Activated CD8-positive, alpha-beta T cell treated with anti-CD3 and anti-CD28 coated beads, Interleukin-2, amount 10 ng/mL, durations not matched to agents 7 days and 5 days (primary cell): ENCODE measurements at places on chromosomes 13 and 19. TPM values are rescaled to one million over a fixed set of nuclear protein-coding genes. Genes with fewer than 3 reads are reported as not detected.

DNA sequence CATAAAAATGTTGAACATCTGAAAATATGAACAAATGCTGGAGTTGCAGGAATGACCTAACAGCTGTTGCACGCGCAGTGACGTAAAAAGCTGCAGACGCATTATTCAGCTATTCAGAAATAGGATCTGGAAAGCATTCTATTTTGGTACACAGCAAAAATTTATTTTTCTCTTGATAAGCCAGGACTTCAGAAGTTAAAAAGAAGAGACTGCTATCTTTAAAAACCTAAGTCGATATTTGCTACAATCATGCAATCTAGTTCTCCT, 36.9 kb upstream of the STARD13 start:
- H3K4me1 ChIP-seq, result no peaks in the 10 kb centered on the region
- H3K4me3 ChIP-seq, result no peak overlapping the region
- no peak overlapping the region for H3K27ac ChIP-seq
- no peaks in the 10 kb centered on the region for H3K36me3 ChIP-seq

Gene IL4I1
- 1.6 TPM for total RNA-seq

Gene PLEKHA4
- total RNA-seq, result 4.6 TPM

DNA sequence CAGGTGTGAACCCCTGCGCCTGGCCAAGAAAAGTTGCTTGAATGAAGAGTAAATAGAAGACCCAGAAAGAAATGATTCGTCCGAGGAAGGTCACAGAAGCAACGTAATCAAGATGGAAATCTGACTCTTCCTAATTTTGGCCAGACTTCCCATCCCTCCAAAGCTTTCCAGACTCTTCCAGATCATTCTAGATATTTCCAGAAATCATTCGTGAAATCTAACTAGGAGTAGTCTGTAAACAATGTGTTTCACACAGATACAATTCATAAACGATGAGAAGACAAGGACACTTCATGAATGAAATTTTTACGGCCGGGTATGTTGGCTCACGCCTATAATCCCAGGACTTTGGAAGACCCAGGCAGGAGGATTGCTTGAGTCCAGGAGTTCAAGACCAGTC, 9.3 kb upstream of the LDLR start:
- H3K4me3 ChIP-seq, result no peak overlapping the region
- no peak overlapping the region for H3K27ac ChIP-seq
- H3K27me3 ChIP-seq, result no peaks in the 10 kb centered on the region
- peaks cover 6% of the 10 kb centered on the region for H3K4me1 ChIP-seq
- no peaks in the 10 kb centered on the region for H3K36me3 ChIP-seq

DNA sequence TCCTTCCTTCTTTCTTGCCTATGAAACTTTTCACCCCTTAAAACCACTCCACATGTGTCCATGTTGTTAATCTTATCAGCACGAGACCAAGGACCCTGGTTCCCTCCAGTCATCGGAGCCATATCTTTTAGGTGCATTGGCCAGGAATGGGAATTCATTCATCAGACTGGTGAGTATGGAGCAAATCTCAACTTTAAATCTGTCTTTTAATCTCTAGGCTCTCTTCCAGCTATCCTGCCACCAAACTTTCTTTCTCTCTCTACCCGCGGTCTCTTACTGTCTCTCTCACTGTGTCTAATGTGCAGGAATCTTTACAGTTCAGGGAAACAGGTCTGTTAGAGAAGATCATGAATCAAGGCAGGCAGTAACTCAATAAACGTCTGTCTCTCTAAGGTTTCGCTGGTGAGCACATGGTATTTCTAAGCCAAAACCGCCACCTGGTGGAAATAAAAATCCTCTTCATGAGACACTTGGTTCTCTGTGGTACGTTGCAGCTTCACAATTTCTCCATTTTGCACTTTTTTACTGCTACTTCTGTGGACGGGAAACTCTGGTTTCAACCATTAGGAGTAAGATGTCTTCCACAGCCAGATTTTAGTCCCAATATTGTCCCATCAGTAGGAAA, 16.1 kb downstream of the LGALS16 start:
- H3K4me1 ChIP-seq, result peaks cover 22% of the 10 kb centered on the region
- H3K36me3 ChIP-seq, result no peaks in the 10 kb centered on the region
- H3K27me3 ChIP-seq, result peaks cover 22% of the 10 kb centered on the region
- no peak overlapping the region for H3K4me3 ChIP-seq
- peak; percentile 70 for DNase-seq
- no peak overlapping the region for H3K27ac ChIP-seq

GRCh38 chr19:3279306-3279705, 54.8 kb downstream of the CELF5 start:
- no peak overlapping the region for H3K27ac ChIP-seq
- H3K27me3 ChIP-seq, result peaks cover 2% of the 10 kb centered on the region
- H3K4me1 ChIP-seq, result peaks cover 23% of the 10 kb centered on the region
- no peaks in the 10 kb centered on the region for H3K36me3 ChIP-seq

DNA sequence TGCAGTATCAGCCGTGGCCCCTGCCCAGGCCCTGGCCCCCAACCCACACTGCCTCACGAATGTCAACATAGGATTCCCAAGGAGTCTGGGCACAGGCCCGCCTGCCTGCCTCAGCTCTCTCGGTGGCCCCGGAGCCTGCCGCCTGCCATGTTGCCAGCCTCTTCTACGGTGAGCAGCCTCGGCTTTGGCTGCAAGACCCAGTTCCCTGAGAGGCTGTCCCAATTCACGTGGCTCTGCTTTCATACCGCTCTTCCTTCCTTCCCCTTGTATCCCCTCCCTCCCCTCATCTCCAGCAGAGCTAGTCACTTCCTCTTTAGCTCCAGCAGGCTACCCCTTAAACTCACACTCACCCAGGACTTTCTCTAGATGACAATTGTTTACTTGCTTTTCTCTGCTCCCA, 42.7 kb downstream of the SERP2 start:
- no peaks in the 10 kb centered on the region for H3K36me3 ChIP-seq
- H3K4me1 ChIP-seq, result no peaks in the 10 kb centered on the region
- H3K4me3 ChIP-seq, result no peak overlapping the region
- no peak for DNase-seq

DNA sequence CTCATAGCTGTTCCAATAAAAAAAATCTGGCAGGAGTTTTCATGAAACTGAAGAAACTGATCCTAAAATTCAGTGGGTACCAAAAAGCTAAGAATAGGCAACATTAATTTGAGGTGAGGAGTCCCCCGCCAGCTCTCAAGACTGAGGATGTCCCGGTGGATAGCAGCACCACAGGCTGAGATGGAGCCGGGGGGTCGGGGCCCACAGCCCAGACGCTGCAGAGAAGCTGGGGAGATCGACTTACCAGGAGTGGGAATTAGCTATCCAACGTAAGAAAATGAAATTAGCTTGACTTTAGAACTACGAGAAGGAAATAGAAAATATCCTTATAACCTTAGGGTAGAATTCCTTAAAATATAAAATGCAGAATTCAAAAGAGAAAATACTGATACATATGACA, 23.2 kb upstream of the DCUN1D2 start:
- DNase-seq, result no peak
- H3K36me3 ChIP-seq, result peaks cover 13% of the 10 kb centered on the region
- no peak overlapping the region for H3K27ac ChIP-seq
- peaks cover 9% of the 10 kb centered on the region for H3K4me1 ChIP-seq

Gene PRDX2
- total RNA-seq, result 250 TPM

DNA sequence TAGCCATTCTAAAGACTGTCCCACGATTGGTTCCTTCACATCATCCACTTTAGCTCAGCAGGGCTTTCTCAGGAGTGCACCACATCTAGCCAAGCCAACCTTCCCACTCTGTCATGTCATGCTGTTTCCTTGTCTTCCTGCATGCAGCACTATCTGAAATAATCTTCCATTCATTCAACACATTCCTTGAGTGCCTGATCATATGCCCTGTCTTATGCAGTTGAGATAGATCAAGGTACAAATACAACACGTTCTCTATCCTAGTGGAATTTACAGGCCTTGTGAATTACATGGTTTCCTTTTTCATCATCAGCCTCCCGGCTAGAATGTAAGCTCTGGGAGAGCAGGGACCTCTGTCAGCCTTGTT, 6.8 kb upstream of the MRPS31 start:
- H3K27ac ChIP-seq, result peak overlapping the region; percentile 100
- DNase-seq, result no peak
- H3K4me1 ChIP-seq, result peaks cover 33% of the 10 kb centered on the region
- H3K4me3 ChIP-seq, result no peak overlapping the region

DNA sequence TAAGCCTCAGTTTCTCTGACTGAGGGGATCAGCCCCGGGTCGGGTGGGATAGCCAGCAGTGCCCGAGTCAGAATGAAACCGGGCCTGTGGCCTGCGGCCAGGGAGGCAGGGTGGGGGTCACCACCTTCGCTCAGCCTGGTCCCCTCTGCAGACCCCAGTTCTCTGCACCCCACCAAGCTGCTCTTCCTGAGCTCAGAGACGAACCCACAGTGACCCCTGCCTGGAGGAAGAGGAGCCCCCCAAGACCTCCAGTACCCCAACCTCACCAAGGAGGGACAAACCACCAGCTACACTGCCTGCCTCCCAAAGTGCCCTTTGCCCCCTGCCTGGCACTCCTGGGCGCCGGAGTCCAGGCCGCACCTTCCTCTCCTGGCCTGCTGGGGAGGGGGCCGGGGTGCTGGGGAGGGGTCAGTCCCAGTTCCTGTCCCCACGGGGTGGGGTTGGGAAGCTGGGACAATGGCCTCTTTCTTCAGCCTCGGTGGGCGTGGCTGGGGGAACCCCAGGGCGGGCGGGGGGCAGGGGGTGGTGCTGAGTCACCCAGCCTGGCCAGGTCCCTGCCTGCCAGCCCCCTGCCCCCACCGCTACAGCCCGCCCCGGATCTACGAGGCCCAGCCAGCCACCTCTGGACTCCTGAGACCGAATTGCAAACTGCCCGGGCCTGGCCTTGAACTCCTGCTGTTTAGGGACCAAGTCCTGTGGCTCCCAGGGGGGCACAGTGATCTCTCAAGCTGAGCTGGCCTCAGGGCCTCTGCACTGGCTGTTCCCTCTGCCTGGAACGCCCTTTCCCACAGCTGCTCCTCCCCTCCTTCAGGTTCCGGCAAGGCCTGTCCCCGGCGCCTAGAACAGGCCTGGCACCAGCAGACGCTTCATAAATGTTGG, 14.3 kb downstream of the ZBTB7A start:
- peaks cover 24% of the 10 kb centered on the region for H3K4me1 ChIP-seq
- DNase-seq, result no peak
- H3K27ac ChIP-seq, result peak overlapping the region; percentile 66
- peaks cover 66% of the 10 kb centered on the region for H3K36me3 ChIP-seq
- H3K27me3 ChIP-seq, result no peaks in the 10 kb centered on the region

GRCh38 chr13:110017379-110017778, 231.0 kb upstream of the IRS2 start:
- no peaks in the 10 kb centered on the region for H3K27me3 ChIP-seq
- H3K4me1 ChIP-seq, result no peaks in the 10 kb centered on the region
- no peak overlapping the region for H3K27ac ChIP-seq
- H3K36me3 ChIP-seq, result no peaks in the 10 kb centered on the region

Gene ZNF573
- 5.5 TPM for total RNA-seq

- peaks cover 56% of the 10 kb centered on the region for H3K36me3 ChIP-seq
- H3K27me3 ChIP-seq, result peaks cover under 1% of the 10 kb centered on the region
- H3K27ac ChIP-seq, result peak overlapping the region; percentile 81
- H3K4me3 ChIP-seq, result peak overlapping the region; percentile 96
- DNase-seq, result no peak
Measured at GRCh38 chr19:18833849-18834643, 2.3 kb downstream of the UPF1 start.

Gene NLRP11
- not detected for total RNA-seq

Gene SYMPK
- total RNA-seq, result 98.3 TPM

- peaks cover 33% of the 10 kb centered on the region for H3K4me1 ChIP-seq
- H3K27me3 ChIP-seq, result no peaks in the 10 kb centered on the region
Measured at GRCh38 chr19:14167576-14168138, 31.3 kb upstream of the ASF1B start.

- peaks cover 50% of the 10 kb centered on the region for H3K4me1 ChIP-seq
- DNase-seq, result no peak
- H3K4me3 ChIP-seq, result no peak overlapping the region
- H3K27ac ChIP-seq, result no peak overlapping the region
Measured at GRCh38 chr13:75764251-75764925, 128.3 kb downstream of the LMO7 start.

DNA sequence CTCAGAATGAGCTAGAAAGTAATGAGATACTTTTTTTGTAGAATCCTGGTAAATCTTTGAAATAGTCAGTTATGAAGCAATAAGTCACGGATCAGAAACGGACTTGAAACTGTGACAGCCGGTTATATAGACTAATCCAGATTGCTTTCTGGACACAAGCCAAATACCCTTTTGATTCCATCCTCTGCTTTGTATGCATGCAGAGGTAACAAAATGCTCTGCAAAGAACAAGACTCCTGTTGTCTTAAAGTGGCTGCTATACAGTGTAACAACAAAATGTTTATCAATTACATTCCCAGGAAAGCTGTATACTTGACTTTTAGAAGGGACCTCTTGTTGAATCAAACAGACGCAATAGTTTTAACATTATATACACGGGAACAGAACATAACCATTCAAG, 66.5 kb upstream of the STARD13 start:
- peaks cover 40% of the 10 kb centered on the region for H3K27me3 ChIP-seq
- H3K27ac ChIP-seq, result no peak overlapping the region
- no peaks in the 10 kb centered on the region for H3K36me3 ChIP-seq
- peaks cover 2% of the 10 kb centered on the region for H3K4me1 ChIP-seq

DNA sequence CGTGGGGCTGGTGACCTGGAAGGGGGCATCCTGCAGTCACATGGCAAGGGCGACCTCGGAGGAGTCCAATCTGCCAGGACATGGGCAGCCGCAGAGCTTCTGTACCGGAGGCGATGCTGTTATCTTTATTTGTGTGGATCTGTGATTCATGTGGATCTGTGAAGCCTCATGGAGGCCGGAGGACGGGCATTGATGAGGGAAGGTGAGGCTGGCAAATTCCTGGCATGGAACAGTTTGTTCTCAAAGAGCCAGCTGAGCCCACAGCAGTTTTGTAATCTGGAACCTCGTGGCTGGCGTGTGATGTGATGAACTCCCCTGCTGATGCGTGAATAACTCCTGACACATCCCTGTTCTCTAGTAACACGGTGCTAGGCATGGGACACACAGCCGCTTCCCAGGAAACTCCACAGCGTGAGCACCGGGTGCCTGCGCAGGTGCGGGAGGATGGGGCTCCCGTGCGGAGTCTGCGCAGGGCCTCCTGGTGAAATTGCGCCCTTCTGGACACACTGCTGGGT, 40.4 kb downstream of the ATP11A start:
- H3K36me3 ChIP-seq, result no peaks in the 10 kb centered on the region
- peaks cover 16% of the 10 kb centered on the region for H3K4me1 ChIP-seq
- no peak overlapping the region for H3K4me3 ChIP-seq

DNA sequence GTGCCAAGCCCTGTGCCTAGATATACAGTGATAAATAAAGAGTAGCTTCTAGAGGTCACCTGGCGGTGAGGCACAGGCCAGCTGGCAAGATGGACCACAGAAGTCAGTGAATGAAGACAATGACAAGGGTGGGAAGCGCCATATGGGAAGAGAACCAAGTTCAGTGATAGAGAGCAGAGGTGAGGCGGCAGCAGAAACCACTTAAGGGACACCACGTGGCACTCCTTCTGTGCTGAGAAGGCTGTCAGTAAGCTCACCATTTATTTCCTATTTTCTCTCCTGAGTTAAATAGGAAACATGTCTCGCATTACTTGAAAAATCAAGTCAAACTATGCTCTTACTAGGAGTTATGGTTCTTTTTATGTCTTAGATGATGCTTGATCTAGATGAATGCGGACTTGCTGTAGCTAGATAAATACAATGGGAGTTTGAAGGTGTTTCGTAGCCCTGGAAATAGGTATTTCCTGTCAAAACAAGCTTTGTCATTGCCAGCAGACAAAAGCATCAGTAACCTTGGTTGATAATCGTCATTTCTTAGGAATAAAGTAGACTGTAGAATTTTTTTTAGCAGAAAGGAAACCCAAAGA, 17.8 kb downstream of the ALOX5AP start:
- H3K27me3 ChIP-seq, result no peaks in the 10 kb centered on the region
- peaks cover 38% of the 10 kb centered on the region for H3K4me1 ChIP-seq
- no peak for DNase-seq
- peaks cover 66% of the 10 kb centered on the region for H3K36me3 ChIP-seq
